ENCODE measurements at places on chromosomes 6 and 20. TPM values are rescaled to one million over a fixed set of nuclear protein-coding genes. Genes with fewer than 3 reads are reported as not detected.

Gene ZFP64
- 29.0 TPM for polyA plus RNA-seq

Gene CRISP2
- polyA plus RNA-seq, result not detected

Gene NKAPL
- 0.72 TPM for polyA plus RNA-seq

Gene TSBP1
- polyA plus RNA-seq, result not detected

Gene ANKRD66
- not detected for polyA plus RNA-seq

Gene HCK
- 0.05 TPM for polyA plus RNA-seq

Gene AFG1L
- polyA plus RNA-seq, result 1.7 TPM

- DNase-seq, result peak; percentile 19
Observed at GRCh38 chr6:7052443-7053011, 55.2 kb upstream of the RREB1 start.

DNA sequence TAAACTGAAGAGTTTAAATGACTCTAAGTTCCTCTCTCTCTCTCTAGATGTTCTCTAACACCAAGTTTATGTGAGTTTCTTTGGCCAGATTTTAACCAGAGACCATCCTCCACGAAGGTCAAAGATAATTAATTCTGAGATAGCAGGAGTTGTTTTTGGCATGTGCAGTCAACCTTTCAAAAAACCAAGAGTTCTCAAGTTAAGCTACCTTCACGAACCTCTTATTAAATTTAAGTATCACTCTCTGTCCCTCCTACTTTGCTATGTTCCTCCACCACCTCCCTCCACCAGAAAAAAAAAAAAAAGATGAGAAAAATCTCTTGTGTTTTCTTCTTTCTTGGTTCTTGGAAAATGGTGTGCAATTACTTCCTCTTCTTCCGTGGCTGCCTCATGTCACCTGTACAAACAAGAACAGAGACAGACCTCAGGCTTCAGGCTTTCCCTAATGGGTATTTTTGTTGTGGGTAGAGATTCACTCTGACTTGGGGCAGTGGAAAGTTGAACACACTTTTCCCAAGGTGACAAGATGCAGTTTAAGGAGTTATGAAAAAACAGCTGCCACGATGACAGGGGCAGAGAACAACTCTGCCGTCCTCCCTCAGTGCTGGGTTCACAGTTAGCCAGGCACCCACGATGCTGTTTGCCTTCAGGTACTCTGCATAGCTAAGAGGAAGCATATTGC is 64.3 kb downstream of the ADTRP start:
- no peak for DNase-seq

- DNase-seq, result no peak
Observed at GRCh38 chr20:11218173-11218680, 544.4 kb upstream of the JAG1 start.

GRCh38 chr20:45138561-45139300 is 14.5 kb upstream of the WFDC12 start:
- no peak for DNase-seq

DNA sequence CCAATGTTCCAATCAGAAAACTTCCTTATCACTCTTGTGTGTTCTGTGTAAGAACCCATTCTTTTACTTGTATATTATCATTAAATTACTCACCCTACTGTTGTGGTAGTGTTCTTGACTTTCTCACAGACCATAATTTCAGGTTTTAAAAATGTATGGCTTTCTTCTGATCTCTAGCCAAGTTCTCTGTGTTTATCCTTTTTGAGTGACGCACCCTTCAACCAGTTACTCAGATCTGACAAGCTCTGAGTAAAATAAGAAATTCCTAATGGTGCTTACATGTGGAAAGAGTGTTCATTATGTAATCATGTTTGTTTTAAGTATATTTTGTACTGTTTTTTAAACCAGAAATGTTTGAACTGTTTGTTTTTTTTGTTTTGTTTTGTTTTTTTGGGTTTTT is 11.0 kb downstream of the TBPL1 start:
- no peak for DNase-seq

GRCh38 chr6:163612200-163612599 is 197.7 kb downstream of the QKI start:
- no peak for DNase-seq

- no peak for DNase-seq
Observed at GRCh38 chr20:60491051-60491581, 532.9 kb downstream of the CDH26 start.

DNA sequence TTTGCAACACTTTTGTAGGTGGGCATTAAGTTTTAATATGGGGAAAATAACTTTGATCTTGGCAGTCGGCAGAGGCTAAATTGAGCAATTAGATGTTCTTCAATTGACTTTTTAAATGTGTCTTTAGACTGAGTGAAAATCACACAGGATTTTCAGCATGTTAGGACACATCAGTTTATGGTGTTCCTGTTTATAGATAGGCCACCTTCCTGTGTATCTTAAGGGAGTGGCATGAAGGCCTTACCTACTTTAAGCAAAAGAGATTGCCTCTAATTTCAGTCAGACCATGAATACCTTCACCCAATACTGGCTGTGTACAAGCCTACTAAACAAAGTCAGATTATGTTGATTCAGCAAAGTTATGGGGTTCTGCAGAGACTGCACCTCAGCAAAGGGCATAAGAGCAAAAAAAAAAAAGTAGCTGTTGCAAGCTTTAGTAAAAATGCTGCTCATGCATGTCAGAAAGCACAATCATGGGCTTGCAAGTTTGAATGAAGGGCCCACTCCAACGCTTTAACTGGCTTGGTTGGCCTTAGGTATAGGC is 848.4 kb downstream of the PHF3 start:
- no peak for DNase-seq

GRCh38 chr6:130134582-130134981 is 88.2 kb downstream of the SAMD3 start:
- DNase-seq, result no peak

DNA sequence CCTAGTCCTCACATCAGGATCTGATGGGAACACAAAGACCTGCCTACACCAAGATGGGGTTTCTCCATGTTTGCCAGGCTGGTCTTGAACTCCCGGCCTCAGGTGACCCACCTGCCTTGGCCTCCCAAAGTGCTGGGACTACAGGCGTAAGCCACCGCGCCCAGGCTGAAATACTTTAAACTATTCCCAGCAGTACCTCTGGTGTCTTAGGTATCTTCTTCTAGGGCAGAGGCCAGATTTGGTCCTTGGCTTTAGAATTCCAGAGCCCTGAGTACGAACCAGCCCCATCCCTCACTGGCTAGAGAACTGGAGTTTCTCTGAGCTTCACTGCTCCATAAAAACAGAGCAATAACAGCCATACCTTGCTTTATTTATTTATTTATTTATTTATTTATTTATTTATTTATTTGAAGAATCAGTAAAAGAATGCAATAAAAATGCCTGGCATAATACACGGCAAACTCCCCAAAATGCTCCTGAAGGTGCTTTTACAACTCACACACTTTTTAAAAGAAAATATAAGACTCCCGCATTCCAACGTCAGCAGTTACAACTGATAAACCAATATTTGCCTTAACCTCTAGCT is 312.1 kb downstream of the TFAP2C start:
- no peak for DNase-seq

- DNase-seq, result no peak
Observed at GRCh38 chr6:127201321-127201720, 65.3 kb upstream of the RNF146 start.
